ENCODE measurements at places on chromosomes 4 and X.

DNA sequence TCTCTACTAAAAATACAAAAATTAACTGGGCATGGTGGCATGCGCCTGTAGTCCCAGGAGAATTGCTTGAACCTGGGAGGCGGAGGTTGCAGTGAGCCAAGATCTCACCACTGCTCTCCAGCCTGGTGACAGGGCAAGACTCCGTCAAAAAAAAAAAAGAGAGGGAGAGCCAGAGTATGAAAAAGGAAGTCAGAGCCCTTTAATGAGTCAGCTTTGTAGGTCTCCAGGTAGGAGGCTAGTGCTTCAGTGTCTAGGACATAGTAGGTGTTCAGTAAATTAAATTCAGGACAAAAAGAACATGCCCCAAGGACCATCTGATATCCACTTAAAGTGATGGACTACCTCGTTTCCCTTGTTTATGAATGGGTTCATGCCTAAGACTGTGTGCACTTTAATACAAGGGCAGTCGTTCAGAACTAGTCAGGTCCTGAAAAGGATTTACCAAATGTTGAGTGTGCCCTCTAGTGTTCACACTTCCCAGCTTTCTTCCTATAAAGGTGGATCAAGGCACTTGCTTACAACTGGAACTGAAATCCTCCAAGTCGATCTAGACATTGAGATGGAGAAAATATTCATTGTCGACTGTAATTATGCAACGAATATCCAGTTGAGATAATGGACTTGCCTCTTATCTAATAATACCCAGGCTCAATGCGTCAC is 29.0 kb downstream of the F9 start:
- peak; percentile 59 for ATAC-seq

DNA sequence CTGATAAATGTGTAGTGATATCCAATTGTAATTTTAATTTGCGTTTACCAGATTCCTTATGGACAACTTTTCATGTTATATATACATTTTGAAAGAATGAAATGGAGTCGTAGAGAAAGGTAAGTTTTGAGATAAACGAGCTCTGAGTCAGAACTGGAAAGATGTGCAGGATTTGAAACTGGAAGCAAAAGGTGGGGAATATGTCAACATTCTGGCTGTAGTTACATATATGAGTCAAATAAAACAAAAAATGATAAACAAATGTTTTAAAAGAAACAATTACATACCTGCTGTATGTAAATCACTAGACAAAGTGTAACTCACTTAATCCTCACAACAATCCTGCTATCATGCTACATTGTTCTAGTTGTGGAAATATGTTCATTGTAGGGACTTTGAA is 84.0 kb downstream of the LPAR4 start:
- ATAC-seq, result no peak

DNA sequence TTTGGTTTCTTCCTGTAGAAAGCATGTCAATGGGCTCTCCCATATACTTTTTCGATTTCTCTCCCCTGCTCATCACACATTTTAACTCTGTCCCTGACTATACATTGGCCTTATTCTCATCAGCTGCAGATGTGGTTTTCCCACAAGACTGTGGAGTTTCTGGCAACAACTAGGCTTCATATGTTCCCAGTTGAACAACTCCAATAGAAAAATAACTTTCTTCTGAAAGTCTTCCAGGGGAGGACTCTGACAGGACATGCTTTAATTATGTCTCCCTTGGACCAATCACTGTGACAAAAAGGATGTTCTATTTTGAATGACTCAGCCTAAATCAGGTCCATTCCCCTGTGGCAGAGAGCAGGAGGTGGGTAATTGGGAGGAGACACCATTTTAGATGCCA is 28.1 kb downstream of the SPANXC start:
- ATAC-seq, result no peak

DNA sequence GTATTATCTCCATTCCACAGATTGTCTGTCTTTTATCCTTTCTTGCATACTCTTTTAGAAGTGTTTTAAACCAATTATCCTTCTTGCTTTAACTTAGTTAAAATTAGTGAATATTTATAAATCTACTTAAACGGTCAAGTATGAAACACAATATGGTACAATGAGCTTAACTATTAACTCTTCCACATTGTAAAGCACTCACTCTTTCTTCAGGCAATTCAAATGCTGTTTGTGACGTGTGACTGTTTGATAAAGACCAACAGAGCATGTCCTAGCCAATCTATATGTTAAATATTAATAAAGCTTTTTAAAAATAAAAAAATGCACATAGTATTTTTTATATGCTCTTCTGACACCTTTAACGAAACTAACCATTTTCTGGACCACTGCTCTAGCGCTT is 192.7 kb downstream of the ARAP2 start:
- no peak for ATAC-seq

DNA sequence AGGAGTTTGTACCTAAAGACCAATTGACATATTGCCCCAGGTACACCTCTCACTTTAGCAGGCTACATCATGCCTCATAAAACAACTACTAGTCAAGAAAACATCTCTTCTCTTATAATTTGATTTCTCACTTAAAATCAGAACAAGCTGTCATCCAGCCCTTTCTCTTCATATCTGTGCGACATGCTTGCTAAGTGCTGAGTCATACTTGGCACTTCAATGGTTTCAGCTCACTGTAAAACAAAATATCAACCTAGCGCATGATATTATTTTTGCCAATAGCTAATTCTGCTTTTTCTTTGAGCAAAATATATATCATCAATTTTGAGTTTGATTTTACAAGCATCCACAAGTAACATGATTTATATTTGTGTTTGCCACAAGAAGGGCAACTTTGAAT is 27.9 kb upstream of the FUNDC1 start:
- peak; percentile 17 for ATAC-seq

GRCh38 chr4:176534566-176534965 is 214.8 kb downstream of the SPCS3 start:
- ATAC-seq, result no peak

DNA sequence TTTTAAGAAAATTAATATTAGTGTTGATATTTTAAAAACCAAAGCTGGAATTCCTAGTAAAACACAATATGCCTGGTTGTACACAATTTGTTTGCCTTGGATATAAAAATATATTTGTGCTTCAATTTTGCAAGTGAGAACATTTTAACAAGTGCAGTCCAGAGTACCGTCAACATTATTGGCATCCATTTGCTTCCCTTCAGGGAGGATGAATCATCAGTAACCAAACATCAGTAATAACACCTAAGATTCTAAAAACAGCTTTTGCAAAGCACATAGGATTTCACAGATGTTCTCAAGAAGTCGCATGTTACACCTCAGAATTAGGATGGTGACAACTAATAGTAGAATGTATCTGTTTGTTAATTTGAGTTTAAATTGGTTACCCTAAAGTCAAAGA is 262.6 kb upstream of the BMP3 start:
- ATAC-seq, result no peak
